ENCODE measurements at places on chromosomes 1 and 21.

GRCh38 chr1:181767001-181767708, 283.8 kb downstream of the CACNA1E start:
- DNase-seq, result no peak

DNA sequence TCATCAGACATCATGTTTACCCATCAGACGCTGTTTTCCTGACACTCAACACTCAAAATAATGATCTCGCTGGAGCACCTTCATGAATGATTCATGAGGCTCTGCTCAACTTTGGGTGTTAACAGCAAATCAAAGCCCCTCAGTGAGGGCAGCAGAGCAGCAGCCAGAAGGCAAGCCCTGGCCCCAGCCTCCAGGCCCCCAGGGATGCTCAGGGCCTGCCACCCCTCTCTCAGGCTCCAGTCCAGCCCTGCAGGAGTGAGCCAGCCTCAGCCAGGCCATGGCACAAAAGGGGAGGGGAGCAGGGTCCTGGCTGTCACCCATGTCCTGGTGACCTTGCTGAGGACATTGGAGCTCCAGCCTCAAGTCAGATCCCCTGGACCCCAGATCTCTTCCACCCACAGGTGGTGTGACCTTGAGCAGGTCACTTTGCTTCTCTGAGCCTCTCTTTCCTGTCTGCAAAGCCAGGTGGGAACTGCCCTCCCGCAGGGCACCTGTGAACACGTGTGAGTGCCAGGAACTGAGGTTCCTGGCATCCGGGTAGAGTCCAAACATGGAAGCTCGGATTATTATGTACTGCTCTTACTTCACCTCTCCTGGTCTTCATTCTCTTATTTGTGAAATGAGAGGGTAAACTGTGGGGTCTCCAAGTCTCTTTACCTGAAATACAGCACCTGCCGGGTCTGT, 161.6 kb upstream of the VAMP3 start:
- peak; percentile 61 for DNase-seq

GRCh38 chr1:3001471-3002348, 19.6 kb upstream of the ACTRT2 start:
- DNase-seq, result no peak

DNA sequence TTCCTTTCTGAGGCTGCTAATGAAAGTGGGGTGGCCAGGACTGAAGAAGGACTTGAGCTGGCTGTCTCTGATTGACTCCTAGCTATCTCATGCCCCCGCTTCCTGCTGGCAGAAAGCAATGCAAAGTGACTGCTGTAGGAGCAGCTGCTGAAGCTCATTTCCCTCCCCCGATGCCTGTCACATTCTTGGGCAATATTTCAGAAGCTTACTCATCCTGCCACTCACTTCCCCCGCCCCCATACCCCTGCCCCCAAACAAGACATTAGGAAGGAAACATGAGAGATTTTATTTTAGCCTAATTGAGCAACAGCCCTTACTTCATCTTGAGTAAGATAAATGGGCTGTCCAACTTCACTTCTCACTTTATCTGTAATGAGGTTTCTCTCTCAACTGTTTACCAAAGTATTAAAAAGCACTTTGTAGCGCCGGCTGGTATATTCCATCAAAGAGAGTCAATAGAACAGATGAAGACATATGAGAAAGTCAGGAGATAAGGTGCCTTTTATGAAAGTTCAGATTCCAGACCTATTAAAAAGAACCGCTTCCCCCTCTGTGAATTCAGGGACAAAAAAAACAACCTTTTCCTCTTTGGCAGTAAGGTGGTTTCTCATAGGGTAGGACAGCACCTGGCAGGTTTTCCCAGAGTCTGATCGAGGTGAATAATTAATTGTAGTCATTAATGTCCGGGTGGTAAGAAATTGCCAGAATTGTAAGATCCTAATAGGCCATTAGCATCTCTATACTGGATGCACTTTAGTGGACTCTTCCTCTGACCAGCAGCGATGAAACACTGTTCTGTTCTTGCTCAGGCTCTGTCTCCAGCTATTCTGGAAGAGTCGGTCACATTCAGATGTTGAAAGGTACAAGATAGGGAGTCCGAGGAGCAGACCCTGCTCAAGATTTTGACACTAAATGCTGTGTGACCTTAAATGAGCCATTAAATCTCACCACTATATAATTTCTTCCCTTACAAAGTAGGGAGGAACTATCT, 70.2 kb downstream of the SH3GLB1 start:
- peak; percentile 94 for DNase-seq

DNA sequence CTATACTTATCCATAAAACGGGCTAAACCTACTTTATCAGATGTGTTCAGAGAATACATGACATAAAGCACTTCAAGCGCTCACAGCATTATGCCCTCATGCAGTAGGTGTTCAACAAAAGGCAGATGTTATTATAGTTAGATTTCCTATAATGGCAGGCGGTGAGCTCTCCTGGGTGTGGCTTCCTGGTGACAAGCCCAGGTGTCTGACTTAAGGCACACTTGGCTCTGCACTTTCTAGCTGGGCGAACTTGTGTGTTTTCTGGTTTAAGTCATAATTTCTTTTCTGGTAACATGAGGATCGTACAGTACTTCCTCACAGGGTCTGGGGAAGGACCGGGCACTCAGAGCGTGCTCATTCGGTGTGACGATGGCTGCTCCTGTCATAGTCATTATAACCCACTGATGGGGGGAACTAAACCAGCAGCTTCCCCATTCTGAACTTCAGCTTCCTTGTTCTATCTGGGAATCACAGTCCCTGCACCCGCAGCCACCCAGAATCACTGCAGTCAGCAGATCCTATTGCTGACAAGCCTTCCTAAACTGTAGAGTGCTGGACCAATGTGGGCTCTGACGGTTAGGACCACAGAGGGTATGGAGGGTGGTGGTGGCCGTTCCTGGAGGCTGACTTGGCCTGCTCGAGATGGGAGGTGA, 52.8 kb downstream of the IGSF21 start:
- no peak for DNase-seq

GRCh38 chr1:26724118-26724517, 28.3 kb downstream of the ARID1A start:
- DNase-seq, result no peak

GRCh38 chr1:20487236-20487590, 1.2 kb upstream of the CAMK2N1 start:
- DNase-seq, result no peak

DNA sequence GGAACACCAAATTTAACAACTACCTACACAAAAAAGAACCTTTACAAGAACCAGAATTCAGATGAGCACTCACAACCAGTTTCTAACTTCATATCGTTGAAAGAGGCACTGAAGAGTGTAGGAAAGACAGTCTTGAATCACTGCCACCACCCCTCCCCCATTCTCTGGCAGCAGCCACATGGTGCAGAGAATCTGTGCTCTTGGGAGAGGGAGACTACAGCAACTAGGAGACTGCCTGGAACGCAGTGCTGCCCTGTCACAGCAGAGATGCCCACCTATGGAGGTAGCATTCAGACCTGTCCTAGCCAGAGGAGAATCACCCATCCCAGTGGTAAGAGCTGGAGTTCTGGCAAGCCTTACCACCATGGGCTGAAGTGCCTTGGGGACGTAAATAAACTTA, 7.3 kb downstream of the CCN1 start:
- no peak for DNase-seq

GRCh38 chr1:59900640-59901039, 25.9 kb downstream of the CYP2J2 start:
- no peak for DNase-seq

DNA sequence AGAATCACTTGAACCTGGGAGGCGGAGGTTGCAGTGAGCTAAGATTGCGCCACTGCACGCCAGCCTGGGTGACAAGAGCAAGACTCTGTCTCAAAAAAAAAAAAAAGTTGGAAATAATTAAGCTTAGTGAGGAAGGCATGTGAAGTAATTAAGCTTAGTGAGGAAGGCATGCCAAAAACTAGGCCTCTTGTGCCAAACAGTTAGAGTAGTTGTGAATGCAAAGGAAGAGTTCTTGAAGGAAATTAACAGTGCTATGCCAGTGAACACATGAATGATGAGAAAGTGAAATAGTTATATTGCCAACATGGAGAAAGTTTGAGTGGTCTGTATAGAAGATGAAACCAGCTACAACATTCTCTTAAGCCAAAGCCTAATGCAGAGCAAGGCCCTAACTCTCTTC, 85.0 kb downstream of the MAN1A2 start:
- DNase-seq, result no peak
